ENCODE measurements at places on chromosomes 2 and 18.

GRCh38 chr2:117074756-117075155, 739.7 kb upstream of the DDX18 start:
- DNase-seq = no peak

- no peak for DNase-seq
Observed at GRCh38 chr2:111209045-111209514, 88.4 kb downstream of the BCL2L11 start.

DNA sequence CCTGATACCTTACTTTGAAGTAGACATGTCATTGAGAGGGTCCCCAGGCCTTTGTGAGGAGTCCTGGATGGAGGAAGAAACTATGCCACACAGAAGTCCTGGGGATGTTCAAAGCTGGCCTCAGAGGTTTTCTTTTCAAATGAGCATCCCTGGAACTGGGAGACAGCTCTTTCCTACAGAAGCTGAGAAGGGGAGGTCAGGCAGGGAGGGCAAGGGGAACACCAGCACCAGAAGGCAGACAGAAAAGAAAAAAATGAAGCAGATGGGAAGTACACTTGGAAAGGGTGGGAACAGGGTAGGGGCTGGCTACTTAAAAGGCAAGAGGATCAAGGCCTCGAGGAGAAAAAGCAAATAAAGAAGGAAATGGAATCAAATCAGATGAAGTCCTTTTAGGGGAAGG, 120.0 kb downstream of the FMNL2 start:
- DNase-seq = no peak

DNA sequence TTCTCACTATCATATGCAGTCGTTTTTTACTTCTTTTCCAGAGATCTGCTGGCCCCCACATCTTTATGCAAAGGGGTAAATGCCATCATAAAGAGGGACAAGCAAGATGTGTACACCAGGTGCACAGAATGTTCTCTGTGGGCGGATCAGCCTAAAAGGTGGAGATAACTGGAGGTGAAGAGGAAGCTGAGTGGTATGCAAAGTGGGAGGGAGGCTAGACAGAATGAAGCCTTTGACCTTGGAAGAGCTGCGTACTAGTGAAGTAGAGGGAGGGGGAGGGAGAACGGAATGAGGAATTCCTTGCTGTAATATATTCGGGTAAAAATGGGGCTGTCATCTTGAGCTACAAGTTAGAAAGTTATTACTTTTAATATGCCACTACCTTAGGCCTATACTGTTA, 287.5 kb upstream of the VRK2 start:
- DNase-seq = no peak

DNA sequence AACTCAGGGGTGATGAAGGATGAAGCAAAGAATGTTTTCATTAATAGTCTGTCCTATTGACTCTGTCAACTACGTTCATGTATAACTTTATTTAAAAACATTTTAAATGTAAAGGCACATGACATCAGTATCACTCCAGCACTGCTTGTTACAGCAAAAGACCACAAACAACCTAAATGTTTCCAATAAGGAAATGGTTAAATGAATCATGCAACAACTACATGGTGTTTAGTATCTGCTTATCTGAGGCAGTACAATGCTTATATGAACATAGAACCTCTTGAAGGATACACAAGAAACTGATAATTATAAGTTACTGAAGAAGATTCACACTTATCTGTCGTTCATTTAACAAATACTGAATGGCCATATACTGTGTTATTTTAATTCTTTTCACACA, 8.4 kb downstream of the BARD1 start:
- DNase-seq = no peak

- DNase-seq = no peak
Observed at GRCh38 chr2:172735582-172736423, at the start of gene RAPGEF4. TSS of gene RAPGEF4 (plus strand) at chr2:172735845. CDS start at chr2:172735984, 139 bp downstream.

GRCh38 chr18:49784427-49785185, 28.7 kb downstream of the ACAA2 start:
- DNase-seq = no peak

GRCh38 chr2:120863146-120863545, 127.5 kb downstream of the GLI2 start:
- DNase-seq = no peak

GRCh38 chr18:23037646-23038045, 97.6 kb upstream of the CABLES1 start:
- DNase-seq = no peak

GRCh38 chr18:22858121-22858520, 75.0 kb upstream of the RBBP8 start:
- DNase-seq = no peak

DNA sequence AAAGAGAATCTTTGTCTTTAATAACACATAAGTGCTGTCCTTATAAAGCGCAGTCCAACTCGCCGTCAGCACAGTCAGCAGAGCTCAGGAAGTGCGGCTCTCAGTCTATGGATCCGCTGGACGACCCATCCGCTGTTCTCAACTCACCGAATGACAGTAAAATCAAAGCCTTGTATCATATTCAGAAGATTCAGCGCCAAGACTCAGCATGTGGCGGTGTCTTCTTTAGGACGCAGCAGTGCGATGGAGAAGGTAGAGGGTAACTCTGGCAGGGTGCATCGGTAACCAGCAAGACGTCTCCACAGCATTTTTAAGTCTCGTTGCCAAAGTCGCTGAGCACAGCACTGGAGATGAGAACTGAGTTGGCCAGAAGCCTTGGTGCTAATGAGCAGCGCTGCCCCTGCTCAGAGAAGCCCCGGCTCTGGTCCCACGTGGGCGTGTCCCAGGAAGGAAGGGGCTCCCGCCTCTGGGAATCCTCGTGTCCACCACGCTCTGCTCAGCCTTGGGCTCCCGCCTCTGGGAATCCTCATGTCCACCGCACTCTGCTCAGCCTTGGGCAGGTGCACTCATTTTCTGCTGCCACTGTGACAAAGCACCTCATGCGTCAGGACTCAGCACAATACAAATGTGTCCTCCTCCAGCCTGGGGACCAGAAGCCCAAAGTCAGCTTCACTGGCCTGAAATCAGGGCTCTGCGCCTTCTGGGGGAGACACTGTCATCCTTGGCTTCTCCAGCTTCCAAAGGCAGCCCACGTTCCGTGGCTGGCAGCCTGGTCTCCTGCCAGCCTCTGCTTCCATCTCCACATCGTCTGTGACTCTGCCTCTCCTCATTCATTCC, 238.0 kb upstream of the SALL3 start:
- no peak for DNase-seq
